ENCODE measurements at places on chromosomes 7 and 10.

- peak; percentile 88 for DNase-seq
Measured at GRCh38 chr10:123858077-123858681, 33.4 kb downstream of the CPXM2 start.

- no peak for DNase-seq
Measured at GRCh38 chr10:31972519-31973041, 43.9 kb upstream of the ARHGAP12 start.

DNA sequence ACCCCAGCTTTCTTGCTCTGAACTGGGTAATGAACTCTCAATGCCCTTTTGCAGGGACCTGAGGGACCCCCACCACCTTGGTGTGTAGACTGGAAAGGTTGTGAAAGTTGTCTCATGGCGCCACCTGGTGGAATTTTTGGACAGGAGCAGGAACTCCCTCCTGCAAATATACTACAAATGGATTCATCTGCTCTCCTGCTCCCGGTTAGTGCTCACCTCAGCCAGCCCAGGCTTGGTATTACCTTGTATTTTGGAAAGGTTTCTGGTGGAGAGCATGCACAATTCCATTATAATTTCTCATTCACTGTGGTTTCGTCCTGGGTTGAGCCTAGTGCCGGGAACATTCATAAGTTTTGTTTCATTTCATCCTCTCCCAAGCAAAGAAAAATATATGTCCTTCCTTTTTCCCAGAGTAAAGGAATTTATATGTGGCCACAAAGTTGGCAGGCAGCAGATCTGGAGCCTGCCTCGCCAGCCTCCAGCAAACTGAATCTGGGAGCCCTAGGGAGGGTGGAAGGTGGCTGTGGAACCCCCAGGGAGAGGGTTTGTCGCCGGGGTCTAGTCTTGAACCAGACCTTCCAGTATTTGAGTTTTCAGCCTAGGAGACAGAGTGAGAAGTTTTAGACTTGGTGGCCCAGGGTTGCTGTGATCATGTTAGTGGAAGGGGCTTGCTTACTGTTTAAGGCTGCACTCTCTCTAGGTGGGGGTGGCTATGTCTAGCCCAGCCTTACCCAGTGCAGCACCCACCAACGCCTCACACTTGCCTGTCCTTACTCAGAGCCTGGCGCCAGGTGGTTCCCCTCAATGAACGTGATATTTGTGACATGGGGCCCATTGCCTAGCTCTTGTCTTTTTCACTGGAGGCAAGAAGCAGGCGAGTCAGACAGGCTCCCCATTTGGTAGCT is 9.5 kb downstream of the FAM241B start:
- peak; percentile 62 for DNase-seq

GRCh38 chr10:125023862-125024496 is 82.1 kb downstream of the ZRANB1 start:
- DNase-seq, result no peak

Measured in fibroblast of mammary gland (primary cell).